ENCODE measurements at places on chromosomes 11 and 22. TPM values are rescaled to one million over a fixed set of nuclear protein-coding genes. Genes with fewer than 3 reads are reported as not detected.

DNA sequence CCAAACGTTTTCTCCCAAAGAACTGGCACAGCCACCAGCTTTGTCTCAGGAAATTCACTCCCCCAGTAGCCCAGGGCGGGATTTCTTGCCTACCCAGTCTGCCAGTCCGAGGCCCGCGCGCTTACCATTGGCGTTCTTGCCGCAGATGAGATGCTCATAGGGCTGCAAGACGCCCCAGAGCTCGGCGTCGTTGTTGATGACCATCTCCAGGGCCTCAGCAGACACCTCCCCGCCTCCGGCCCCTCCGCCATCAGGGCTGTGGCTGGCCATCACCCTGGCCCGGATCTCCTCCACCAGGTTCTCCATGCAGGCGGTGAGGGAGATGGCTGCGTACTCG, 1.3 kb downstream of the ABTB2 start:
- H3K4me1 ChIP-seq = peaks cover 13% of the 10 kb centered on the region
- no peaks in the 10 kb centered on the region for H3K36me3 ChIP-seq
- no peaks in the 10 kb centered on the region for H3K27me3 ChIP-seq
- no peak for DNase-seq
- peak overlapping the region; percentile 63 for H3K4me3 ChIP-seq
- no peak overlapping the region for H3K27ac ChIP-seq

The MRPL17 gene
- 30.7 TPM for total RNA-seq

The TMEM151A gene
- 10.8 TPM for total RNA-seq

The CYB5R3 gene
- 228 TPM for total RNA-seq

DNA sequence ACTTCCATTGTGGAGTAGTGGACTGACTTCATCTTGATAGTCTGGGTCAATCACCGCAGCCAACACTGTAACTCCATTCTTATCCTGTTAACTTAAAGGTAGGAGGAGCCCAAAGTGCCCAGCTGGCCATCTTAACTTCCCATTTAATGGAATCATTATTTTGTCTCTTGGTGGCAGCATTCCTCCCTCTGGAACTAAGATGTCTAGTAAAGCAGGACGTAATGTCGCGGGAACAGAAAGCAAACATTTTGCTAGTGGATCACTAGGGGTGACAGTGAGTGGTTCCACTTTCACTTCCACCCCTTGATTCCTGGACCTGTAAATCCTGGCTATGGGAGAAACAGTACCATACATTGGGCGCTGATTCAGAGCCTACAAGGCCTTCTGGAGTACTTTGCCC, 71.4 kb downstream of the GAB4 start:
- no peaks in the 10 kb centered on the region for H3K27me3 ChIP-seq
- no peaks in the 10 kb centered on the region for H3K4me1 ChIP-seq
- H3K27ac ChIP-seq = no peak overlapping the region
- DNase-seq = no peak

DNA sequence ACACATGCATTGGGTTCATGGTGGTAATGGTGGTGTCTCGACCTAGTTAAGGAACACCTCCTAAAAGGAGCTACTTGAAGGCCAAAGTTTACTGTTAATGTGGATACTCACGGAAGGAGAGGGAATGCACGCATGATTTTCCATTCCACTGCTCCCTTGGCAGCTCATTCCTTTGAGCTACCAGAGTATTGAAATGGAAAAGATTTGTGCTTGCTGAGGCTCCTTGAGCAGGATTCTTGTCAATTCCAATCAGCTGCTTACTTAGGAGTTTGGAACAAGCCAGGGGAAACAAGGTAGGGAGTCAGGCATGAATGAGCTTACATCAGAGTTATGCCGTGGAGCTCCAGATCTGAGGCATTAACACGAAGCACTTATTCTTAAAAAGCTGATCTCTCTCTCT, 108.8 kb downstream of the GRIA4 start:
- H3K27me3 ChIP-seq = no peaks in the 10 kb centered on the region
- no peak overlapping the region for H3K4me3 ChIP-seq
- no peaks in the 10 kb centered on the region for H3K4me1 ChIP-seq
- no peak overlapping the region for H3K27ac ChIP-seq

The SLC22A6 gene
- total RNA-seq = not detected

DNA sequence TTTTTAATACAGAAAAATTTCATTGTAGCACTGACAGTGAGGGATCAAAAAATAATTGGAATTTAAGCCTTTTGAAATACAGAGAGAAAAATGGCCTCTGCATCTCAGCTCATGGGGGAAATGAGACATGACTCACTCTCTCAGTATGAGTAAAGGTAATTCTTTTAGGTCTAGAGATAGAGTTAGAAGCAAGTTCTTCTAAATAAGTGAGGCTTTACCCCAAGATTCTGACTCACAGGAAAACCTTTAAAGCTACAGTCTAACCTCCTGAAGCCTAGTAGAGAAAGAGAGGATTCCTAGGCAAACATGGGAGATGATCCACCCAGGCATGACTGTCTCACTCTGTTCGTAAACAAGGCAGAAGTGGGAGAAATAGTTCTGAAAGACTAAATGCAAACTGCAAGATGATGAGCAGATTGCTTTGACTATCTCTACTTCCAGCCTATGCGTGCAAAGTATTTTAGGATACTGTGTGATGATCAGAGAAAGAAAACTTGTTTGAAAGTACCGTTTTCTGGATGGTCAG, 1003.3 kb upstream of the CCDC90B start:
- no peak overlapping the region for H3K27ac ChIP-seq
- H3K4me1 ChIP-seq = no peaks in the 10 kb centered on the region
- no peaks in the 10 kb centered on the region for H3K36me3 ChIP-seq
- H3K27me3 ChIP-seq = no peaks in the 10 kb centered on the region
- no peak overlapping the region for H3K4me3 ChIP-seq

The KCNJ11 gene
- total RNA-seq = 0.85 TPM

DNA sequence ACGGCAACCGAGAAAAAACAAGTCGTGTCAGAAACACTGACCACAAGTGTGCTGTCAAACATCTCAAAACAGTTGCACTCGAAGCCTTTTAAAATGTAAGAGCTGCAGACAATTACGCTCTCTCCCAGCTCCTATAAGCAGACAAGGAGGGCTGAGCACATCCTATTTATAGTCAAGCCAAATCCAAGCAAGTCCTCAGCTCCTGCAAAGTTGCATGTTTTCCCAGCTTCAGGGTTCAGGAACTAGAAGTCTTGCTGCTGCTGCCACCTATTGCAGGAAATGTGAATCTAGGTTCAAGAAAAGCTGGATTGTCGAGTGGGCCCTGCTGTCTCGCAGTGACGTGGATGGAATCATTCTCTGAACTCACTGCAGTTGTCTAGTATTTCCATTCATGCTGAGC, 15.5 kb downstream of the EFCAB6 start:
- no peaks in the 10 kb centered on the region for H3K4me1 ChIP-seq
- H3K27ac ChIP-seq = no peak overlapping the region
- no peaks in the 10 kb centered on the region for H3K36me3 ChIP-seq
- H3K27me3 ChIP-seq = no peaks in the 10 kb centered on the region
- H3K4me3 ChIP-seq = no peak overlapping the region

GRCh38 chr11:62264004-62264403, 6.0 kb upstream of the SCGB2A2 start:
- no peaks in the 10 kb centered on the region for H3K36me3 ChIP-seq
- DNase-seq = no peak
- no peak overlapping the region for H3K4me3 ChIP-seq
- no peaks in the 10 kb centered on the region for H3K4me1 ChIP-seq
- H3K27me3 ChIP-seq = no peaks in the 10 kb centered on the region
- no peak overlapping the region for H3K27ac ChIP-seq

DNA sequence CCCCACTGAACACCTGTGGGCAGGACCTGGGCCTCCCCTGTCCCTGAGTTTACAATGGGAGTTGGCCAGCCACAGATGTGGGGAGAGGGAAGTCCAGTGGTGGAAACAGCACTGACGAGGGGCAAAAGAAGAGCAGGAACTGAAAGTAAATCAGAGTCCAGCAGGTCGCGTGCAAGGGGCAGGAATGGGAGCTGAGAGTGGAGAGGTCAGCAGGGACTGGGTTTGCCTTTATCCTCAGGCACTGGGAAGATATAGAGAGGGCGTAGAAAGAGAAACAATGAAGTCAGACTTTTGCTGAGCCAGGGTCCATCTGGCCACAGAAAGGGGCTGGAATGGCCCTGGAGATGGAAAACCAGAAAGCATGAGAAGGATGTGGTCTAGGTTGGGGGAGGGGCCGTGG, 8.5 kb downstream of the P2RY6 start:
- H3K27me3 ChIP-seq = no peaks in the 10 kb centered on the region
- no peak overlapping the region for H3K4me3 ChIP-seq
- H3K36me3 ChIP-seq = no peaks in the 10 kb centered on the region
- no peak overlapping the region for H3K27ac ChIP-seq
- no peaks in the 10 kb centered on the region for H3K4me1 ChIP-seq

The CD3D gene
- 3.2 TPM for total RNA-seq

The FXYD6 gene
- 264 TPM for total RNA-seq

DNA sequence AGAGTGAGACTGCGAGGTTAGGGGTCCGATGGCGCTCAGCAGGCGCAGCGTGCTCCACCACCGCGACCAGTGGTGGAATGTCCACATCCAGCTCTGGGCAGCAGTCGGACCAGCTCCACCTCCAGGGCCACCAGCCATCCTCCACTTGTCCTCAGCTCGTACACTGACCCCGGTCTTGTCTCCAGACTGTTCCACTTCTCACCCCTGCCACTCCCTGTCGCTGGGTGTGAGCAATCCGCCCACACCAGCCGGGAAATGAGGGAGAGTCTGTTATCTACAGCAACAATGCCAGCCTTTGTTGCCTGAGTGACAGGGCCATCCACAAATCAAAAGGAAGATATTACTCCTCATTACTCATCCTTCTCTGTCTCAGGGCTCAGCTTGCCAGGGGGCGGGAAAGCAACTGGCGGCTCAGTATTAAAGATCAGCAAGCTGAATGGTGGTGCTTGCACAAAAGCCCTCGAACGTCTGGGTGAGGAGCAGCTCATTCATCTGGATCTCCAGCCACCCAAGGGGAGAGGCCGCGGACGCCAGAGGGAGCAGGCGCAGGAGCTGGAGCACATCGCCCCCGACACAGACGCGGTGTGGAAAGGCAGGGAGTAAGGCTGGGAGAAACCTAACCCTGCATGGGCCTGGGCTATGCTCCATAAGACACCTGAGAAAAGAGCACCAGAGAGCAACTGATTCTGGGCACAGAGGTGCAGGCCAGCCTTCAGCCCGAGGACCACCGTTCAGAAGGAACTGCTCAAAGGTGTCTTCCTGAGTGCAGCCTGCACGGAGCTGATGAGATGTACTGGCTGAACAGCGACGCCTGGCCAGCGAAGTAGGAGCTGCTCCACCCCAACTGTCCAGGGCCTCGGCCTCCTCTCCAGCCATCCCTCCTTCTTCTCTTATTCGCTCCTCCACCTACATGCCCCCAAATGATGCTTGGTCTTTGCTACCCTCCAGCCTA, 21.9 kb downstream of the IGSF9B start:
- H3K27ac ChIP-seq = no peak overlapping the region
- DNase-seq = no peak
- H3K27me3 ChIP-seq = no peaks in the 10 kb centered on the region
- no peaks in the 10 kb centered on the region for H3K36me3 ChIP-seq
- no peaks in the 10 kb centered on the region for H3K4me1 ChIP-seq
- H3K4me3 ChIP-seq = no peak overlapping the region

The GLB1L2 gene
- 9.8 TPM for total RNA-seq

DNA sequence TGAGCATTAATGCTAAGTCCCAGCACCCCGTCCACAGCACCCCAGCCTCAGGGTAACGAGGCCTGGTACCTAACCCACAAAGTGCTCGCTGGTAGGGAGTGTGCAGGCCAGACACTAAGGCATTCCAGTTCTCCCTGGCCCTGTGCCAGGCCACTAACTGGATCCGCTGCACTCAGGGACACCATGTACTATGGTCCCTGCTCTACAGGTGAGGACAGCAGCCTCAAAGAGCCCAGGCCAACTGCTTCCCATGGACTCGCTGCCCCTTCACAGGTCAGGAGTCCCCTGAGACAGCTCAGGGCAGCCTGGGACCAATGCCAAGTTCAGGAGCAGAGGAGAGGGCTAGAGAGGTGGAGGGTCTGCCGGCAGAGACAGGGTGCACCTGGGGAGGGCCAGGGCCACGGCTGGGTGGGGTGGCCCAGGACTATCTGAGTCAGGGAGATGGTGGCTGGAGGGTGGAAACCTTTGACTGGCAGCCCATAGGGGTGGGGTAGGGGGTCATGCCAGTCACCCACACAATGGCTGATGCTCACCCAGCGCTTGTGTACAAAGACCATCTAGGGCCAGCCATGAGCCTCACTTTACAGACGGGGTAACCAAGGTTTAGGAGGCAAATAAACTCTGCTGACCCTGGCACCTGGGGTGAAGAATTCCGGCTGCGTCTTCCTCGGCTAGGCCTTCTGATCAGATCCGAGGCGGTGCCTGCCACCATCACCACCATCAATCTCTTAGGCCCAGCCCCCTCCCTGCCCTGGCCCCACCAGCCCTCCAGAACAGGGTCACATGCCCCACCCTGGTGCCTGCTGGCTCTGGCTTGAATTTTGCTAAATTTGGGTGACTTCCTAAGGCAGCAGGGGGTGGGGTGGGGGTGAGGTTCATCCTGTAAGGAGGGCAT, 5.6 kb downstream of the OSBPL5 start:
- H3K27me3 ChIP-seq = no peaks in the 10 kb centered on the region
- H3K4me3 ChIP-seq = peak overlapping the region; percentile 52
- H3K36me3 ChIP-seq = no peaks in the 10 kb centered on the region
- DNase-seq = peak; percentile 58

DNA sequence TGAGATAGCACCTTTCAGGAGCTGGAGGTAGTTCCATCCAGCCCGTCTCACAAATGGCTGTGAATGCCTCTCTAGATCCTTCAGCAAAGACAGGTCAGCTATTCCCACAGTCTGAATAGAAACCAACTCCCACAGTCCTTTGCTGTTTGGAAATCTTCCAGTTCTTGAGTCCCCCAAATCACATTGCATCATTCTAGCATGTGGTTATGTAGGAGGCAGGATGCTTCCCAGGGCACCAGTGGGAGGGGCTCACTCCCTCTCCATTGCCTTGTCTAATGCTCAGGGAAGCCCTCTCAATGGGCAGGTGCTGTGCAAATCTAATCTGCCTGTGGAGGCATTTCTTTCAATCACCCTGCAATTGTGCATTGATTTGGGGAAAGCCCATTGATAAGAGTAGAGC, 14.6 kb downstream of the NAV2 start:
- no peaks in the 10 kb centered on the region for H3K36me3 ChIP-seq
- H3K27ac ChIP-seq = no peak overlapping the region
- no peaks in the 10 kb centered on the region for H3K27me3 ChIP-seq
- no peak overlapping the region for H3K4me3 ChIP-seq

The SHISAL1 gene
- 0.35 TPM for total RNA-seq

The CDK2AP2 gene
- total RNA-seq = 15.8 TPM
